ENCODE measurements at places on chromosomes 6 and 20.

- peak; percentile 87 for DNase-seq
Observed at GRCh38 chr20:48298851-48299484, 513.7 kb upstream of the SULF2 start.

GRCh38 chr20:53582574-53583351 is 10.9 kb downstream of the ZNF217 start:
- DNase-seq = peak; percentile 93

GRCh38 chr6:126747728-126748540 is 370.5 kb upstream of the RSPO3 start:
- no peak for DNase-seq

GRCh38 chr6:133890711-133891148 is 1.8 kb downstream of the TCF21 start:
- DNase-seq = no peak

GRCh38 chr20:20096421-20096820 is 44.1 kb downstream of the CFAP61 start:
- no peak for DNase-seq

- DNase-seq = no peak
Observed at GRCh38 chr20:39090906-39091305, 128.8 kb downstream of the DHX35 start.

GRCh38 chr6:134774201-134774638 is 175.7 kb downstream of the ALDH8A1 start:
- DNase-seq = peak; percentile 27

- no peak for DNase-seq
Observed at GRCh38 chr6:75824160-75824559, 75.1 kb downstream of the MYO6 start.

DNA sequence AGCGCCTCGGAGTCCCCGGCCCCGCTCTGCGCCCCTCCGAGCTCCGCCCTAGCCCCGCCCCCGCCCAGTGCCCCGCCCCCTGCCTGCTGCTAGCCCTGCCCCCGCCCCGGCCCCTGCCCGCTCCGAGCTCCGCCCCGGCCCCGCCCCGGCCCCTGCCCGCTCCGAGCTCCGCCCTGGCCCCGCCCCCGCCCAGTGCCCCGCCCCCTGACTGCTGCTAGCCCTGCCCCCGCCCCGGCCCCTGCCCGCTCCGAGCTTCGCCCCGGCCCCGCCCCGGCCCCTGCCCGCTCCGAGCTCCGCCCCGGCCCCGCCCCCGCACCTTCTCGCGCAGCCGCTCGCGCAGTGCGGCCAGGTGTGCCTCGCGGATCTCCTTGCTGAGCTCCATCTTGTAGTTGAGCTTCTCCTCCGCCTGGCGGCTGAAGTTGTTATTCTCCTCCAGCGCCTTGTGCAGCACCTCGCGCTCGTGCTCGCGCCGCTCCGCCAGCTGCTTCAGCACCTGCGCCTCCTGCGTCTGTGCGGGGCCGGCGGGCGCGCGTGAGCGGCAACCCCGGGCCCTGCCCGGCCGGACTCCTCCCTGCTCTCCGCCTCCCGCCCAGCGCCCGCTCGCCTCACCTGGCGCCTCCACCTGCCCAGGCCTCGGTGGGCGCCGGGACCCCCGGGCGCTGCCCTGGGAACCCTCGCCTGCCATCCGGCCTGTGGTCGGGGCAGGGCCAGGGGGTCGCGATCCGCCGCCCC is 11.3 kb downstream of the STMN3 start:
- DNase-seq = peak; percentile 70

DNA sequence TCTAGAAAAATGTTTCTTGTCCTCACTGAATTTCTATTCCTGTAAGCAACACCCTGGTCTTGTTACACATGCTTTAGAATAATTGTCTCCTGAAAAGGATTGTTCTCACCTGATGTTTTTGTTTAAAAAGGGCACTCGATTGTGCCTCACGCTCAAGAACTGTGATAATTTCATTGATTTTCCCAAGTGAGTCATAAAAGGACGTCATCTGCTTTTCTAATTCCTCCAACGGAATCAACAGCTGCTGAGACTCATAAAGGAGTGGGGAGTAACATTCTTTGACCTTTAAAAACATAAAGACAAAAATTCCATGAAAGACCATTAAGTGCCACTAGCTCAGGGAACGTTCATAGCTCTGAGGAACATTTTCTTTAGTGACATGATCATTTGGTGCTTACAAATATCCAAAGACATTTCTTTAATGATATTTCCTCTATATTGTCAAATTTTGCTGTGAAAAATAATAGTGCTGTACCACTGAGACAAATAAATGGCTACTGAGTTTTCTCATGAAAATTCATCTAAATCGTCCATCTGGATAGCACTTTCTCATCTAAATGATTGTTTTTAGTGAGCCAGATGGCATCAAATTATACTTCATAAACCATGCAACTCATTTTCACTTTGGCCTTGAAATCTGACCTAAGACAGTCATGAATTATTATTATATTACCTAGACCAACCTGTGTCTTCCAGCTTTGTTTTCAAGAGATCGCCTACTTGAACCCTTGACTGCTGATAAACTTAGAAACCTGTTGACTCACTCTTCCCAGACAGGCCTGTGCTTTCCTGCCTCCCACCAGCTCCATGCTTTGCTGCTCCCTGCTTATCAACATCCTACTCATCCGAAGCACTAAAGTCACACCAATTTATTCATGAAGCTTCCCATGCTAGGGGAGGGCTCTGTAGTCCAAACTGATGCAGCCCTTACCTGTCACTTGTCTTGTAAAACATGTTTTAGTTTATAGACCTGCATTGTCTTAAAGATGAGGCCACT is 178.2 kb downstream of the SYNE1 start:
- peak; percentile 12 for DNase-seq

DNA sequence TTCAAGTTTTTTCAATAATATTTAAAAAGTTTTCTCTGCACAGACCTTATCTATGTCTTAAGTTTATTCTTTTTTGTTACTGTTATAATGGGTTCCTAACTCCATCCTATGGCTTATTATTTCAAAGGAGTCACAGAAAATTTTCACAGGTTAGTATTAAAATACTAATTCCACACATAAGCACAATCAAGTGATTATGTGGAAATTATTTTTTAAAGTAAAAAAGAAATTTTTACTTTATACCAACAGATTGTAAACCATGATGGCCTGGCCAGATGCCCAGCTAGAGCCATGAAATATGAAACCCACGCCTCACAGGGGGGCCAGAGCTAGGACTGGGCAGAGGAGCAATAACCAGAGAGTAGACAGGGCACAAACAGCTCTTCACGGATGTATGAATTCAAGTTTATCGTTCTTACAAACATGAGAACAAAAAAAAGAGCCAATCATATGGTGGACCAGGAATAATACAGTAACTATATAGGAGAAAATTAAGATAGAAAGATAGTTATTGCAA is 34.0 kb downstream of the NUDT3 start:
- no peak for DNase-seq

DNA sequence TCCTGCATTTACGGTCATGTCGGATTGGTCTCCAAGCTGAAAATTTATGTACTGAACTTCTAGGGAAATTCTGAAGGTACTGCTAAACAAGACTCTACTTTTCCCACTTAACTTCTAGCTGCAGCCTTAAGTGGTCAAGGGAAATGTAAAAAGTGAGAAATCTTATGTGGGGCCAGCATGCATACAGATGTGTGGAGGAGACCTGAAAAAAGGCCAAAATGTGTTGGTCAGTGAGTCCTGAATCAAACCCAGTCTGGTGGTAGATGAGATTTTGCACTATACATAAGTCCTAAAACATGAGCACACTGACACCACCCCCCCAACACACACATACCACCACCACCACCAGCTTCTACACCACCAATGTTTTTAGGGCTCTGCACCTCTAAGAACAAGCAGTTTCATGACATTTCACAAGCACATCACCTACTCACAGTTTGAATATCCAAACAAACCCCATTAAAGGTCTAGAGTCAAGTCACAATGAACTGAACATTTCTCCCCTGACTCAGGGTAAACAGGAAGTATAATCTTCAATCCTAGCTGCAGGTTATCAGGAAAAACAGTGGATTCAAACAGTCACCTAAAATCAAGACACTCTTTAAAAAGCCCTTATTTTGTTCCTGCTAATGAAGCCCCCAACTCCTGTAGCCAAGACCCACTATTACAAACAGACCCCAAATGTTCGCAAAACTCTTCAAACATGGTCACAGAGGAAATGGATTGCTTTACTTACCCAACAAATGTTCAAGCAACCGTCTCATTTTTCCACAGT is 1.6 kb downstream of the ZMYND8 start:
- no peak for DNase-seq

- no peak for DNase-seq
Observed at GRCh38 chr6:135796643-135797305, 54.7 kb upstream of the PDE7B start.

- DNase-seq = no peak
Observed at GRCh38 chr20:59406446-59406845, 106.0 kb downstream of the EDN3 start.

GRCh38 chr6:146361128-146361924 is 182.3 kb upstream of the RAB32 start:
- DNase-seq = no peak

DNA sequence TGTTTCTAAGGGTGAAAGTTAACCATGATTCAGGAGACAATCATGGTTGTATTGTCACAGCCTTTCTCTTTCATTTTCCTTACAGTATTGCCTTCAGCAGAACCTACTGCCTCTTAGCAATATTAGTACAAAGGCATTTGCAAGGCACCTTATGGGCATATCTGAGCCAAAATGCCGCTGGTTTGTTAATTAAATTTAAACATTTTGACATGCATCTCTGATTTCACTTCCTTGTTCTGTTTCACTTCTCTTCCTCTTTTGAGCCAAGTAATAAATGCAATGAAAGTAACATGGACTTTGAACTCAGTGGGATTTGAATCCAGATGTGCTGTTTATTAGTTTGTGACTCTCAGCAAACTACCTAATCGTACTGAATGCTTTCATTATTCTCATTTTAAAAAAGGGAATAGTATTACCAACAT is 467.4 kb upstream of the CITED2 start:
- DNase-seq = no peak

GRCh38 chr6:98484696-98485095 is 349.7 kb upstream of the POU3F2 start:
- DNase-seq = no peak

- no peak for DNase-seq
Observed at GRCh38 chr20:15240801-15241200, 903.4 kb upstream of the FLRT3 start.

GRCh38 chr6:118578617-118579016 is 30.5 kb downstream of the PLN start:
- DNase-seq = no peak

GRCh38 chr20:47506335-47506734 is 4.6 kb downstream of the NCOA3 start:
- DNase-seq = no peak

DNA sequence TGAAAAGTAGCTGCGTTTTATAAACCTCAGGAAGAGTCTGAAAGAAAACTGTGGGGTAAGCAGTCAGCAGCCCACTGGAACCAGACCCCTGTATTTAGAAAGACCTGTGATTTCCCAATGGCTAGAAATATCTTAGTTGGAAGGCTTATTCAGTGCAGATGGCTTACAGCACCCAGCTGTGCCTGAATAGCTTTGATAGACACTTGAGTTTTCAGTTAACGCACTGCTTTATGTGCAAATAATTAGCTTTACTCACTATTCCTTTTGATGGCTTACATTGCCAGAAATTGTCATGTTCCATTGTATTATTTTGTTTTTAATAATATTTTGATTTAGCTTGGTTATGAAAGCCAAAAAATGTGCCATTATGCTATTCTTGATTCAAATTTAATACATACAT is 465.3 kb upstream of the SYNCRIP start:
- no peak for DNase-seq

DNA sequence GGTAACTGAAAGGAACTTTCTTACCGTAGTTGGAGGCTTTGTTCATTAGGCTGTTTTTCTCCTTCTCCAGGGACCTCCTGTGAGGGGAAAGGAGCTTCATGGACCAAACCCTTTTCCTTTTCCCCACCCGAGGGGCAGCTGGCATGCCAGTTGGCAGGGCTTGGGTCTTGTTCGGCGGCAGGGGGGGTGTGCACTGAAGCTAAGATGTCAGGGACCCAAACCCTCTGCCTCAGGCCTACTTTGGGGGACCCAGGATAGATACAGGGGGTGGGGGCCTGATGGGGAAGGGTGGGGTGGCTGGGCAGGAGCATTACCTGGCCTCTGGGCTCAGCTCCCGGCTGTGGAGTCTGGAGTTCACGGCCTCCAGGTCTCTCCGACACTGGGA is 14.9 kb downstream of the CCDC167 start:
- no peak for DNase-seq

DNA sequence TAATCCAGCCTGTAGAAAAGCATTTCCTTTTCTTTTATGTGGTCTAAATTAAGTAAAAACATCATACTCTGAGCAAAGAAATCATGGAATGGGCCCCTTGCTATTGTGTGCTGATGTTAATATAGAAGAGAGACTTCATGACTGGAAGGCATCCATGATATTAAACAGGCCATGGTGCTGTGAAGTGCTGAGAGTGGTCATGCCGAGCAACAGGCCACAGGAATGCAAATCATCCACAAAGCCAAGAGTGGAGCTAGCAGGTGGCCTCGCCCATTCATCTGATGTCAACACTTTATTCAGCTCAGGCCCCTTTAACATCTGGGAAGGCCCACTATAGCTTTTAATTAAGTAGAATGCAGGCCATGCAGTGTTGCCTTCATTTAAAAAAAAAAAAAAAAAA is 115.2 kb upstream of the HMGCLL1 start:
- DNase-seq = peak; percentile 5

DNA sequence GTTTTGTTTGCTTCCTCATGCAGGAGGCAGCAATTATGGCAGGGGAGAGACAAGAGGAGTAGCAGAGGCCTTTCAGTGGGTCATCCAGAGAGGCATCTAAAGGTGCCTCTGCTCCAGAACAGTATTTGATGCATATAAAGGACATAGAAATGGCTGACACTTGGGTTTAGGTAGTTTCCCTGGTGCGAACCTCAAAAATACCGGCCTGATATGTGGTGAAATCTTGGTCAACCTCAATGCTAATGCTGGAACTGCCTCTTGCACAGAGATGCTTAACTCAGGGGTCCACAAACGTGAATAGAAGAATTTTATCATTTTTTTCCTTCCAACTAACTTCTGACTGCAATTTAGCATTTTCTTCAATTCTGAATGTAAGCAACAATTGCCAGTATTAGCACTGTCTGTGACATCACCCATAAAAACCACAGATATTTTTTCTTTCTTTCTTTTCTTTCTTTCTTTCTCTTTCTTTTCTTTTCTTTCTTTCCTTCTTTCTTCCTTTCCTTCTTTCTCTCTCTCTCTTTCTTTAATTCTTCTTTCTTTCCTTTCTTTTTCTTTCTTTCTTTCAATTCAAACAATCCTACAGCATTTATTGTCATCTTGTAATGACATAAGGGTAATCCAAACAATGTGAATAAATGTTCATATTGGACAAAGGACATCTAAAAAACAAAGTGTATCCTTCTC is 180.0 kb upstream of the UST start:
- DNase-seq = no peak

- DNase-seq = no peak
Observed at GRCh38 chr6:105573138-105573537, 170.3 kb upstream of the PREP start.

DNA sequence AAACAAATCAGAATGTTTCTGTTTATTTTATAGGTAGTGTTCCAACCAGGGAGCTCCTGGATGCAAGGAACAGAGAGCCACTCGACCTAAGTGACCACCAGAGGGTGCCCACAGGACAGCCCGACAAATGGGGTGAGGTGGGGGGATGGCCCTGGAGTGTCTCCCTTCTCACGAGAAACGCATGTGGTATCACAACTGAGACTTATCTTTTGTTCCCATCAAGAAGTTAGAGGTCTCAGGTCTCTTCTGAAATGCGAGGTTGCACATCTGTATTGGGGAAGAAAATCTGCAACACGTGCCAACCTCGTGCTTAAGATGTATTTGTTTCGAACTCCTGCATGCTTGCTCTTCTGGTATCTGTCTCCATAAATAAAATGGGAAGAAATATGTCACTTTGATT is 104.0 kb downstream of the ISM1 start:
- no peak for DNase-seq

GRCh38 chr6:84242265-84242664 is 14.8 kb upstream of the CEP162 start:
- DNase-seq = no peak
